ENCODE measurements at places on chromosomes 6 and 20.

DNA sequence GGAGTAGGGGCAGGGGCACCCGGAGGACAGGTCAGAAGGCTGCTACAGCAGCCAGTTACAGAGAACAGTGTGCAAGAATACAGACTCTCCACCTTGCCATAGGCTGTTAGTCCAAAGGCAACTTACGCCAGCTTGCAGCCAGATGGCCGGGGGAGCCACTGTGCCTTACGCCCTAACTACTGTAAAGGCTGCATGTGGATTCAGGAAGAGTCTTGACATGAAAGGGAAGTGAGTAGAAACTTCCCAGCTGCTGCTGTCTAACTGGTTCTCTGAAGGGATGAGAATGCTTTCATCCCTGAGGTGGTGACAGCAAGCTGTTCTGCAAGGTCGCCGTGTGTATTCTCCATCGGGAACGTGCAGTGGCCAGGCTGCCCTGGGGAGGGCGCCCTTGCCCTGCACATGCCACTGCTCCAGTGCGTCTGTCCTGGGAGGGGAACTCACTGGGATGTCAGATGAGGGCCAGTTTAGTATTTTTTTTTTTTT, 46.1 kb downstream of the LYRM4 start:
- peak; percentile 15 for DNase-seq

GRCh38 chr6:131819572-131820124, 11.8 kb downstream of the ENPP1 start:
- DNase-seq, result no peak

DNA sequence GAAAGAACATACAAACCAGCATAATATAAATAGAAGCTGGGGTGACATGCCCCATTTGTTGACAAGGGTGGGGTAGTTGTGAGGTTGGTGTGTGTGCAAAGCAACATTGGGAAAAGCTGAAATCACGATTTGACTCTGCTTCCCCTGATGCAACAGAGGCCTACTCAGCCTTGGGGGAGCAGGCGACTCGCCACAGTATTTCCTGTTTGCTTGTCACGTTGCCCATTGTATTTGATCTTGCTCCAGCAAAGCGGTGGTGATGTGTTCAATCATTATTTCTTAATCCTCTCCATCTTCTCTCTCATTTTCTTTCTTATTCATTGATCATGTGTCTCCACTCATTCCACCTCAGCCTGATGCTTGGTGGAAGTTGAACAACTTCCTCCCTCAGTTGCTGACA, 165.8 kb upstream of the CITED2 start:
- no peak for DNase-seq

DNA sequence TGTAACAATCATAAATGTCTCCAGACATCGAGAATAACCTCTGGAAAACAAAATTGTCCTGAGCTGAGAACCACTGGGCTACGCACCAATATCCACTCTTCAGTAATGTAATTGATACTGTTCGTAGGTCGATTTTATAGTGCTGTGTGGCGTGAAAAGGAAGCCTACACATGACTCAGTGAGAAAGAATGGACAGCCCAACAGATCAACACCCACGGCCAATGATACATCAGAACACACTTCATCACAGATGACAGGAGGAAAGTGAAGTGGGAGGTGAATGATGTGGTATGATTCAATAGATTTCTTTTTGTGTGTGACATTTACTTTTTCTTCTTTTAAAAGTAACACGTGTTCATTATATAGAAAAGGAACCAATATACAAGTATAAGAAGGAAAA, 93.5 kb downstream of the RPS12 start:
- DNase-seq, result no peak

GRCh38 chr6:131366223-131366622, 206.8 kb upstream of the ARG1 start:
- no peak for DNase-seq

- no peak for DNase-seq
Observed at GRCh38 chr20:57783196-57783595, 73.4 kb upstream of the PMEPA1 start.

- DNase-seq, result no peak
Observed at GRCh38 chr20:24445510-24446170, 23.8 kb upstream of the SYNDIG1 start.

DNA sequence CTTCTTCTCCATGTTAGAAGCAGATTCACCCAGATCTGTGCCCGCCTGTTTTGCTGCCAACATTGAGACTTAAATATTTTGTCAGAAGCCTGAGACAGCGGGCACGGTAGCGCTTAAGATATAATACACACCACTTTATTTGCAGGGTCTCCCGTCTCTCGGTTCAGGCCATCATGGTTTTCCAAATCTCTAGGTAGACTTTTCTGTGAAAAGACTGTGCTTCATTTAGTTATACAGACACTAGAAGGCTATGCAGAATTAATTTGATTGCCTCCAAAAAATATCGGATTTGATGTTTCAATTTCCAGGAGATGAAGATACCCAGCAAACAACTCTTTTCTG, 598 bp downstream of the TBP start:
- no peak for DNase-seq

GRCh38 chr20:10709916-10710315, 36.1 kb upstream of the JAG1 start:
- no peak for DNase-seq

GRCh38 chr6:28141500-28142329, at the start of gene ZKSCAN8:
Gene ZKSCAN8 (plus strand): TSS chr6:28141883. CDS start chr6:28148408, 6,525 bp downstream.
- DNase-seq, result peak; percentile 96

Data from RPMI8226 (cell line).